Esophagus squamous epithelium (tissue), 5 donors: ENCODE measurements at places on chromosomes 7 and 10.

DNA sequence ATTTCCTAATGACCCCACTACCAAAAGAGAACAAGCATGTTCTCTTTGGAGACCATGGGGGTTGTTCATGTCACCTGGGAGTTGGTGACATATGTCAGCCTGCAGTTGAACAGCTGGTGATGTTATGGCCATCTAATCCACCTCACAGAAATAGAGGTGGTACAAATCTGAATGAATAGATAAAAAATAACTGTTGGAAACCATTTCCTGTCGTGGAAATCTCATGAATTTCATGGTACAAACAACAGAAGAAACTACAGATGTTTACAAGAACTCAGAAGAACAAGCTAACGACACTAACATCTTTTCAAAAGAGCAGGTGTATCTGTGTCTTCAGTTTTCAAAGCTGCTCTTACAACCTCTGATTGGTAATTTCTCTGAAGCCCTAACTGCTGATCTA is 81.3 kb downstream of the RAPGEF5 start:
- DNase-seq, result no peak

- DNase-seq, result no peak
These were observed 1214.9 kb downstream of the XPNPEP1 start for GRCh38 chr10:108708363-108708762.

DNA sequence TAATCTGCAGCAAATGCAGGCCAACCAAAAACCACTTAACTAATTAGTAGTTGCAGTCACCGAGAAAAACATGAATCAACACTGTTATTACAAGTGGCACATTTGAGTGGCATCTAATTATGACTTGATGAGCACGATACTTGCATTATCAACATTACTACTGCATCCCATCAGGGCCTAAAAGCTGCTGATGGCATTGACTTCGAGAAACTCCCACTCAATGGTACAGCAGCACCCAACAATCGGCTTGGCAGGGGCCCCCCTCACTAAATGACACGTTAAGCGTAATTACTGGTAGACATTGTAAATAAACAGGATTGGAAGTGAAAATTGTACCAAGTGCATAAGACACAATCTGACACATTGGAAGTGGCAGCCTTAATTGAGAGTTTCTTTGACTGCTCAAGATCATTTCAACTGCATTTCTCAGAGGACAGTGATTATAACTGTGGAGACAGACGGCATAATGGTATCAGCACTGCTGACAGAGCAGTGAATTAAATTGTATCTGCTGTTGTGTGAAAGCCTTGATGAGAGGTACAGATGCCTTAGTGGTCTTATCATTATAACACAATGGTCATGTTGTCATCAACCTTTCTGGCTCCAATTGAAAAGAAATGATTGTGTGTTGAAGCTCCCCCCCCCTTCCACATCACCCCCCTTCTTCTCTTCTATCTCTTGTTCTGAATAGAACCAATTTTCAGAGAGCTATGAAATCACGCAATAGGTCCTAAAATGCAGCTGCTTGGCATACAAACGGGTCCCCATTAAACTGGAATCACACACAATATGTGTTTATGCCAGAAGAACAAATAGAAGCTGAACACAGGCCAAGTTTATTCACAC is 43.4 kb downstream of the SHTN1 start:
- no peak for DNase-seq

- no peak for DNase-seq
These were observed 252.3 kb downstream of the CSTF2T start for GRCh38 chr10:51447119-51447518.

DNA sequence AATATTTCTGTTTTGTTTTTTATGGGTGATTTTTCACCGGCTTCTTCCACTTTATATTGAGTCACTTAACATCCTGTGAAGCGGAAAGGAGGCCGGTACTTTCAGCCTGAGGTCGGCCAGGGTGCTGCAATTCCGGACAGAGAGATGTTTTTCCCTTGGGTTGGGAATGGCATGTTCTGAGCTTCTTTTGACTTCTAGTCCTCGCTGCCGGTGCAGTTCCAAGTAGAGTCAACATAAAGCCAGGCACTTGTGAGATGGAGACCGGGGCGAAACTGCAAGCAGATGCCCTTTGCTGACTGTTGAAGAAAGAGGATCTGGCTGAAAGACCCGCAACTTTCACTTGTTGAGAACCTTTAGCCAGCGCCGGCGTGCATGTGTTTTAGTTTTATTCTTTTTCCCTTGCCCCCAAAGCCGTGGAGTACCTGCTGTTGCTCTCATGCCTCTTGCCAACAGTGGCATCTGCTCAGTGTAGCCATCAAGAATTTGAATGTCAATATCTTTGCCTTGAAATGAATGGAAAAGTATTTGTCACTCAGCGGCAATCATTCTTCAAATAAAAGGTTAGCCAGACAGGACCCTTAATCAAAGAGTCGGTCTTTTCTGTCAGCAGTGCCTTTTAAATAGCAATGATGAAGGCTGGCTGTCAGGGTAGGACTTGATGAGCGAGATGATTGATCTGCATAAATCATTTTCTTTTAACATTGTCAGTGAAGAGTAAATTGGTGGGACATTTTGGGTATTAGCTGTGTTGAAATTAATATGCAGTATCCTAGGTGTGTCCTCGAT is 351.2 kb downstream of the LRMDA start:
- no peak for DNase-seq

DNA sequence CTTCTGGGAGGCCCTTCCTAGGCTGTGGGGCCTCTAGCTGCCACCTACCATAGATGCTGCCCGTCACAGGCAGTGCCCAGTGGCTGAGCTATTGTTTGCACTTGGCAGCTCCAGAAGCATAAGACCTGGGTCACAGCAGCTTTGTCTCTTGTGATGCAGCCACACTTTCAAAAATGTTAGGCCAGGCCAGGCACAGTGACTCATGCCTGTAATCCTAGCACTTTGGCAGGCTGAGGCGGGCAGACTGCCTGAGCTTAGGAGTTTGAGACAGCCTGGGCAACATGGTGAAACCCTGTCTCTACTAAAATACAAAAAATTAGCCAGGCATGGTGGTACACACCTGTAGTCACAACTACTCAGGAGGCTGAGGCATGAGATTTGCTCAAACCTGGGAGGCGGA is 9.5 kb upstream of the KAZALD1 start:
- DNase-seq, result no peak

- no peak for DNase-seq
These were observed 703.5 kb upstream of the SEMA3D start for GRCh38 chr7:85890244-85890811.

DNA sequence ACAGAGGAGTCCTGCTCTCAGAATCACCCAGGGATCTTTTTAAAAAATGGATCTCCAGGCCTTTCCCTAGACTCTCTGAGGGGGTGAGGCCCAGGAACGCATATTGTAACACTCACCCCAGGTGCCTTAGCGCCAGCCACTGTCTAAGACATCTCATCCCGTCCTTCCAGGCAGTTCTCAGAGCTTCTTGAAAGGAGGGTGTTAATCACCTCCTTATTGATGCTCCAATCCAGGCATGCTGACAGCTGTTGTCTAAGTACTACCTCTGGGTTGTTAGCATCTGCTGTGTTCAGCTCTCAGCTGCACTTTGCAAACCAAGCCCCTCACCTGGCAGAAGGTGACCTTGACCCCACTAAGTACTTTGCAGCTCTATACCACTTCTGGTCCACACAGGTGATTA is 36.0 kb downstream of the KIAA1549 start:
- no peak for DNase-seq

GRCh38 chr10:56068040-56068439 is 293.0 kb downstream of the ZWINT start:
- DNase-seq, result no peak

GRCh38 chr7:80463272-80463920 is 48.5 kb downstream of the GNAT3 start:
- DNase-seq, result no peak

GRCh38 chr7:55545496-55545895 is 26.8 kb downstream of the VOPP1 start:
- DNase-seq, result no peak

- no peak for DNase-seq
These were observed 384.2 kb upstream of the SEMA3A start for GRCh38 chr7:84578825-84579224.

DNA sequence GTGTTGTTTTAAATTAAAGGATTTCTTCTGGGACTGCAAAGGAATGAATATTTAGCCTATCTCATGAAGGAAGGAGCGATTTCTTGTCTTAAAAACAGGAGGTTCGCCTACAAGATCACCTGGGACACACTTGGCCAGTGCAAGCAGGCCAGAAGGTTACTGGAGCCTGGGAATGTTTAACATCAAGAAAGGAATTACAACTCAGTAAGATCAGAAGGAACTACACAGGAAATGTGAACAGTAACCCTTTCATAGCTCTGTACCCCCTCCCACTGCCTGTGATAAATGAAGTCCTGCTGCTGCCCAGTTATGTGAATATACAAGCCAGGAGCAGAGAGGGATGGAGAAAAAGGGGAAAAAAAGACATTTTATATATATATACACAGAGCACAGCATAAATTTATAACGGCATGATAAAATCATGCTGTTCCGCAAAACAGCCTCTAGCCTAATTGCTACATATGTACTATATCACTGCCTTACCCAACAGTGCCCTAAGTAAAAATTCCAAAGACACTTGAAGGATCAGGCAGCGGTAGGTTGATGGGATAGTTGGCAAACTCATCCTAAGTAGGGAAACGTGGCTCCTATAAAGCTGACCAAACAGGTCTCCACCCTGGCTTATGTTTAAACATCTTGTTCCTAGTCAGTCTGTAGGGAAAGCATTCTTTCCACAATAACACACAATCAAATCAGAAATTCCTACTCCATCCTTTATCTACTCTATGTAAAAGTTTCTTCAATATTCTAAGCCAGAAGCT is 63.8 kb downstream of the ZNF438 start:
- no peak for DNase-seq

DNA sequence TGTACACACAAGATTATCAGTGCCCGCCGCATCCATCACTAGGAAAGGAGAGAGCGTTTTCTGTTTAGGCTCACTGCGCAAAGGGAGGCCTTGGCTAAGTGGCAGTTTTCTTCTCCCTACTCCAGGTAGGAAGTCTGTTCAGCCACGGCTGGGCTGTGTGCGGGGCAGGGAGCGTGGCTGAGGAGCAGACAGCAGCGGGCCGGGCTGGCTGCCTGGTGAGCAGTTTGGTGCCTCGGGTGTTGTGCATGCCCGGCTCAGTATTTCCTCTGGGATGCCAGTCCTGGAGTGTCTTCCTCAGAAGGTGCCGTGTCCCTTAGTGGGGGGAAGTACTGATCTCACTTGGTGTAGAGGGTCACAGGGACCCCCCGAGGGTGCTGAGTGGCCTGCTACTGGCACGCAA is 114.4 kb downstream of the NT5C2 start:
- no peak for DNase-seq

DNA sequence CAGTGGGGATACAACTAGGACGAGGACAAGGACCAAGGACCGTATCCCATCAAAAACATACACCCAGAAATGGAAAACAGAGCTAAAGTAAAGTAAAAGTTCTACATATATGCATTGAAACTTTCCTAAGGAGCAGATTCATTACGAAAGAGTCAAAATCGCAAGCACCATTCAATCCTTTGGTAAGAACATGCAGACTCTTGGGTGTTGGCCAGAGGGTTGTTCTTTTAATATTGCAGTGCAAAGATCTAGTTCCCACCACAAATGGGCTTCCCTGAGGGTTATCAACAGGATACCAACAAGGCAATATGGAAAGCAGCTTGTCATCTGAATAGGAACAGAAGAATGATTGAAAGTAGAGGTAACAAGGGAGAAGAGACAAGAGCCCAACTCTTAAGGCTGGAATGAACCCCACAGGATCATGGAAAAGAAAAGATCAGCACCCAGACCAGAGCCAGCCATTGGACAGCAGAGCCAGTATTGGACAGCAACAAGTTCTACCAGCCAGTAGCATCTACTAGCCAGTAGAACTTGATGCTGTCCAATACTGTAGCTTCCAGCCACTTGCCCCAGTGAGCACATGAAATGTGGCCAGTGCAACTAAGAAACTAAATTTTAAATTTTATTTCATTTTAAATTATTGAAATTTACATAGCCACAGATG is 66.0 kb downstream of the OSBPL3 start:
- no peak for DNase-seq

- DNase-seq, result no peak
These were observed 82.5 kb upstream of the LRGUK start for GRCh38 chr7:134044682-134045081.

- no peak for DNase-seq
These were observed 99.8 kb downstream of the SND1 start for GRCh38 chr7:127751490-127752448.

DNA sequence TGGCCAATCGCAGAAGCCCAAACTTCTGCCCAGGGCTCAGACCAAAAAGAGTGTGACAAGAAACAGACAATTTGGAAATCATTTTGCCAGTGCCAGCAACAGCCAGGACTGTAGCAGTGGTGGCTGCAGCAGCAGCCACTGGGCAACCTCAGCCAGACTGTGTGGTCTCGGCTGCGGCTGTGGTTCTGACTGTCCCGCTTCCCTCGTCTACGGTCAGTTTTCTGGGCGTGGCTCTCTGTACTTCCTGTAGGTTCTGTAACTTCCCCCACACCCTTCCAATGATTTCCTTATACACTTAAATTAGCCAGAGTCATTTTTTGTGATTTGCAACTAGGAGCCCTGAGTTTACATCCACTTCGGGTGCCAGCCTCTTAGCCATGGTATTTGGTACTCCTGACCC is 39.9 kb downstream of the CYTH3 start:
- no peak for DNase-seq

DNA sequence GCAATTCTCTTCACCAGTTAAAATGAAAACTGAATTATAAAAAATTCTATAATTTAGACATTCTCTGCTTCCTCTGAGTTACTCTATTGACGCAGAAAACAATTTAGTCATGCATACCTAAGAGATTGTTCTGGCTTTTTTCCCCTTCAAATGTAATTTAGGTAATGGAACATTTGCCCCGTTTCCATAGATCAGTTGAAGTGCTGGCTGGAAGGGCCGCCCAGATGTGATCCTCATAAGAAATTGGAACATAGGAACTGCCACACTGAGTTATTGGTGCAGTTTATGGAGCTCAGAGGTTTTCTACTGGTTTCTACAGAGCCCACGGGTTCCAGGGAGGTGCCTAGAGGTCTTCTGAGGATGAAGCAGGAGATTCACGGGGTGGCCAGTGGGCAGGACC is 581.7 kb downstream of the SDK1 start:
- DNase-seq, result no peak

- no peak for DNase-seq
These were observed 842.5 kb downstream of the REEP3 start for GRCh38 chr10:64363687-64364086.
